ENCODE measurements at places on chromosomes 5 and 9.

GRCh38 chr5:129608350-129608749, 139.5 kb upstream of the MINAR2 start:
- DNase-seq = no peak

- no peak for DNase-seq
These were observed 47.9 kb downstream of the RAI14 start for GRCh38 chr5:34703767-34704713.

DNA sequence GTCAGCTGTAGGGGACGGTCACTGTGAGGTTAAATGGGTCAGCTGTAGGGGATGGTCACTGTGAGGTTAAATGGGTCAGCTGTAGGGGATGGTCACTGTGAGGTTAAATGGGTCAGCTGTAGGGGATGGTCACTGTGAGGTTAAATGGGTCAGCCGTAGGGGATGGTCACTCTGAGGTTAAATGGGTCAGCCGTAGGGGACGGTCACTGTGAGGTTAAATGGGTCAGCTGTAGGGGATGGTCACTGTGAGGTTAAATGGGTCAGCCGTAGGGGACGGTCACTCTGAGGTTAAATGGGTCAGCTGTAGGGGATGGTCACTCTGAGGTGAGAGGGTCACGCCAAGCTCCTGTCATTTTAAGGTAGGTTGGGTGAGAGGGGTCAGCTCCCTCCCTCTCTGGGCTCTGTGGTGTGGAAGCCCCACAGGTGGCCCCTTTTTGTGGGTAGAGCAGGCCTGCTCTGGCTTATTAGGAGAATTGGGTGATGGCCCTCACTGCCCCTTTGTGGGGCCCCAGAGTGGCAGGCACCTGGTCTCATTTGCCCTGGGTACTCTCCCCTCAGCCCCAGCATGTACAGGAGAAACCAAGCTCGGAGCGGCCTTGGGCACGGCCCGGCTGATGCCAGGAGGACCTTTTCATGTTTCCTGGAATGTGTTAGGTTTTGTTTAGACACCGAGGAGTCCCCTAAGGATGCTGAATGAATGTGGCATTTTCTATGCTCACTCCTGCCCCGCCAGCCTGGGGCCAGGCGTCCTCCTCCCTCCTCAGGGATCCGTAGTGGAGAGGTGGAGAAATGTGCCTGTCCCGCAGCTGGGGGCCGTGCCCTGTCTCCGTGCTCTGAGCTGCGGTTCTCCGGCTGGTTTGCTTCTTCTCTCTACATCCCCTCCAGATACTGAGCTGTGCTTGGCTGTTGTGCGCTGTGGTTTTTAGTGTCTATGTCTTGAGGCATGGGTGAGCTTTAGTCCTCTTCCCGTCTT, 31.4 kb downstream of the AHRR start:
- no peak for DNase-seq

DNA sequence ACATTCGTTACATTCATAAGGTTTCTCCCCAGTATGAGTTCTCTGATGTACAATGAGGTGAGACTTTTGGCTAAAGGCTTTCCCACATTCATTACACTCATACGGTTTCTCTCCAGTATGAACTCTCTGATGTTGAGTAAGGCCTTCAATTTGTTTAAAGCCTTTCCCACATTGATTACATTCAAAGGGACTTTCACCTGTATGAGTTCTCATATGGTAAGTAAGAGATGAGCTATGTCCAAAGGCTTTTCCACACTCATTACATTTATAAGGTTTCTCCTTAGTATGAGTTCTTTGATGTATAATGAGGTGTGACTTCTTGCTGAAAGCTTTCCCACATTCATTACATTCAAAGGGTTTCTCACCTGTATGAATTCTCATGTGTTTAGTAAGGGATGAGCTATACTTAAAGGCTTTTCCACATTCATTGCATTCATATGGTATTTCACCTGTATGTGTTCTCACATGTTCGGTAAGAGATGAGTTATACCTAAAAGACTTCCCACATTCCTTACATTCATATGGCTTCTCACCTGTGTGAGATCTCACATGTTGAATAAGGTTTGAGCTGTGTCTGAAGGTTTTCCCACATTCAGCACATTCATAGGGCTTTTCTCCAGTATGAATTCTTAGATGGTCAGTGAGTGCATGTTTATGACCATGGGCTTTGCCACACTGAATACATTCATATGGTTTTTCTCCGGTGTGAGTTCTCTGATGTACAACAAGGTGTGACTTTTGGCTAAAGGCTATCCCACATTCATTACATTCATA, 13.5 kb downstream of the ZFP37 start:
- DNase-seq = no peak

DNA sequence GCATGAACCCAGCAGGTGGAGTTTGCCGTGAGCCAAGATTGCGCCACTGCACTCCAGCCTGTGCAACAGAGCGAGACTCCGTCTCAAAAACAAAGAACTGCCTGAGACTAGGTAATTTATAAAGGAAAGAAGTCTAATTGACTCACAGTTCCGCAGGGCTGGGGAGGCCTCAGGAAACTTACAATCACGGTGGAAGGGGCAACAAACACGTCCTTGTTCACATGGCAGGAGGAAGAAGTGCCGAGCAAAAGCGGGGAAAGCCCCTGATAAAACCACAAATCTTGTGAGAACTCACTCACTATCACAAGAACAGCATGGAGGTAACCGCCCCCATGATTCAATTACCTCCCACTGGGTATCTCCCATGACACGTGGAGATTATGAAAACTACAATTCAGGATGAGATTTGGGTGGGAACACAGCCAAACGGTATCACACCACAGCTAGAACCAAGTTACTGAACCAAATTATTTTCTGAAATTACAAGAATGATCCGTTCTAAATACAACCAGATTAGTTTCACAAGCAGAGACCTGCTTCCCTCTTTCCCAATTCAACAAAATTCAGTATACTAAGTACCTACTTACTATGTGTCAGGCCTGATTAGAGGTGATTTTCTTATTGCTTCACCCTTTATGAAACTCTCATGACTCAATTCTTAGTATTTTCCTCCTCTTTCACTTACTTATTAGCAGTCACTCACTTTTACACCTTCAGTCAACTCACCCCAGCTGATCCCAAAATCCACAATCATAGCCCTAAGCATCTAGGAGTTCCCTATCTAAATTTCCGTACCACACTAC, 8.4 kb downstream of the UBTD2 start:
- DNase-seq = peak; percentile 43

- DNase-seq = no peak
These were observed 78.0 kb downstream of the CFAP77 start for GRCh38 chr9:132487980-132488535.

GRCh38 chr9:91328186-91328585, 33.5 kb downstream of the AUH start:
- DNase-seq = no peak

DNA sequence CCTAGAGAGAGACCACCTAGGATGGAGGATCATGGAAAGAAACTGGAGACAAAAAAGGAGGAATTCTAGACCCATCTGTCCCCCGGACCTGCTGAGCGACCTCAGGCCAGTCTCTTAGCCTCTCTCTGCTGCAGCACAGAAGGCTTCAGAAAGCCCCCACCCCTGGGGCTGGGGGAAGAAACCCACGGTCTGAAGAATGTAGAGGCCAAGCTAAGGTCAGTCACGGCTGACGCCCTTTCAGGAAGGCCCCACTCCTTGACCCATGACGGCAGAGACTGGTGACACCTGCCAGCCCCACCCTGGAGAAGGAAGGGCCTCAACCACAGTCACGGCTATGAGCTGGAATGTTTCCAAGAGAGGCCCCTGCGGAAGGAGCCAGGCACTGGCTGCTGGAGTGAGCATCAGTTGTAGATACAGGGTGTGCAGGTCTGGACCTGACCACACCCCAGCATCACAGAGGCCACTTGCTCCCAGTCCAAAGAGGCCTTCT, 120.5 kb upstream of the BOD1 start:
- no peak for DNase-seq
